ENCODE measurements at places on chromosomes 3 and 15.

DNA sequence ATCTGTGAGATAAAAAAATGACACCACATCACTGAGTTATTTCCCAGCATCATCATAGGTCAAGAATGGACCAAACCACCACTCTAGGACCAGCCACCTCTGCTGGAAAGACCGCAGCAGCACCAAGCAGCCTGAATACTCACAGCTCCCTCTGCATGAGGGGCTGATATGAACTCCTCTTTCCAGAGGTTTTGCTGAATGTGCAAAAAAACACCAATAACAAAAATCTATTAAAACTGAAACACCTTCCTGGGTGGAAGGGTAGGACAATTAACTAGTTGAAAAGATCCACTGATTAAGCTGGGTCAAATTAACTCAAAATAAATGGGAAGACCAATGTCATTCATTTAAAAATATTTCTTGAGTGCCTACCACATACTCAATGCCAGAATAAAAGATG is 28.9 kb upstream of the KCNMB3 start:
- DNase-seq = no peak

DNA sequence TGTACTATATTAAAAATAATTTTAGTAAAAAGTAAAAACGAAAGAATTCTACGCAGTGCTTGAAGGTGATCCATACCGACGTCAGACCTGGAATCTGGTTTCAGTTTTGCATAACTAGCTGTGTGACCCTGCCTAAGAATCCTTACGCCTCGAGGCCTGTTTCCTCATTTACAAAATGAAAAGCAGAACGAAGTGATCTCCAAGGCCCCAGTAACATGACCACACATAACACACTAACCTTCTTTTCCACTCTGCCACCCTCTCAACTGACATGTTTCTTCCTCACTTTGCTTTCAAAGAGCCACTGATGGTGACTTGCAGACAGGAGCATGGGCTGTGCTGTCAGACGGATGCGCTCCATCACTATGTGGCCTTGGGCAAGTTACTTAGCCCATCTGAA is 4.8 kb downstream of the MESD start:
- DNase-seq = no peak

DNA sequence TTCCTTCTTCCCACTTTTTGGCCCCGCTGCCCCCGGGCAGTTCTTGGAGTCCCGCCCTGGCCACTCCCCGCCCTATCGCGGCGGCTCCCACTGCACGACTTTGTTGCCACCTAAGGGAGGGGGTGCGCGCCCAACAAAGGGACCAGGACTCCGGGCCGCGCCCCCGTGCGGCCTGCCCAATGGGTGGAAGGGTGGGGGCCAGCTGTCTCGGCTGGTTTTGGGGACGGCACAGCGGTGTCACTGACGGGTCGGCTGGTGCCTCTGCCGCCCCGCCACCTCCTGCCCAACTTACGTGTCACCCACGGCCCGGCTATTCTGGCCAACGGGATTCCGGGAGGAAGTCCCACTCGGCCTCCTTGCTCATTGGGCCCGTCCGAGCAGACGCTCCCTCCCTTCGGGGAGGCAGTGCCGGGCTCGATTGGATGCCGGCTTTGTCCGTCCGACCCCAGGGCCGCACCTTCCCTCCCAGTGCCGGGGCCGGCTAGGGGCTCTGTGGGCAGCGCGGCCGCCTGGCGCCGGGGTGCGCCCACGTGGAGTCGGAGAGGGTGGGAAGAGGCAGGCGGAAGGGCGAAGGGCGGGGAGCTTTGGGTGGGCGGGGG is at the start of gene GOLIM4:
GOLIM4 (minus strand) TSS at position 314 of the 599 bp plus-strand sequence. CDS start 639 bp downstream, outside the sequence.
- DNase-seq = peak; percentile 97

DNA sequence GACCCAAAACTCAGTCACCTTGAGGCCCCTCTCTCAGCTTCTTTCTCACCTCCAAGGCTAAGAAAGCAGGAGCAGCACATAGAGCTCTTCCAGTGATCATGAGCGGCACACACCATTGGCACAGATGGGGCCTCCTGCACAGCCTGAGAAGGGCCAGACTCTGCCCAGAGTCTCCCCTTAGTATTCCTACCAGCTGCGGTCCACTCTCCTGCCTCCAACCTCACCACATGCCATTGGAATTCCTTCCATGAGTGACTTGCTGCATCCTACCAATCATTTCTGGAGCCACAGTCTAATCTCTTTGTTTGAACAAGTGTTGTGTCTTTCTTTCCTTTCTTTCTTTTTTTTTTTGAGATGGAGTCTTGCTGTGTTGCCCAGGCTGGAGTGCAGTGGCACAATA is 39.3 kb downstream of the CDCP1 start:
- DNase-seq = no peak

- peak; percentile 20 for DNase-seq
These were observed 61.3 kb downstream of the PPARG start for GRCh38 chr3:12349895-12350811.

DNA sequence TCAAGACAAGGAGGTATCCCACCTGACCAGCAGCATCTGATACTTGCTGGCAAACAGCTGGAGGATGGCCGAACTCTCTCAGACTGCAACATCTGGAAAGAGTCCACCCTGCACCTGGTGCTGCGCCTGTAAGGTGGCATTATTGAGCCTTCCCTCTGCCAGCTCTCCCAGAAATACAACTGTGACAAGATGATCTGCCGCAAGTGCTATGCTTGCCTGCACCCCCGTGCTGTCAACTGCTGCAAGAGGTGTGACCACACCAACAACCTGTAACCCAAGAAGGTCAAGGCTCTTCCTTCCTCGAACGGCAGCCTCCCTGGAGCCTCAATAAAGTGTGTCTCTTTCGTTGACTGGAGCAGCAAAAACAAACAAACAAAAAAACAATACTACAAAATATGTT is 2.2 kb upstream of the SLC4A7 start:
- no peak for DNase-seq

DNA sequence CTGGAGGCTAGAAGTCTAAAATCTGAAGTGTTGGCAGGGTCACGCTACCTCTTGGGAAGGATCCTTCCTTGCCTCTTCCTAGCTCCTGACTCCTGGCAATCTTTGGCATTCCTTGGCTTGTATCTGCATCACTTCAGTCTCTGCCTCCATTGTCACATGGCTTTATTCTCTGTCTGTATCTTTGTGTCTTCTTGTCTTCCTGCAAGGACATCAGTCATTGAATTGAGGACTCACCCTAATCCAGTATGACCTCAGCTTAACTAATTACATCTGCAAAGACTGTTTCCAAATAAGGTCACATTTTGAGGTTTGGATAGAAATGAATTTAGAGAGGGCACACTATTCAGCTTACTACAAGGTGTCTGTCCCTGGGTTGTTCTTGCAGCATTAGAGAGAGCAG is 31.1 kb upstream of the UTS2B start:
- no peak for DNase-seq

DNA sequence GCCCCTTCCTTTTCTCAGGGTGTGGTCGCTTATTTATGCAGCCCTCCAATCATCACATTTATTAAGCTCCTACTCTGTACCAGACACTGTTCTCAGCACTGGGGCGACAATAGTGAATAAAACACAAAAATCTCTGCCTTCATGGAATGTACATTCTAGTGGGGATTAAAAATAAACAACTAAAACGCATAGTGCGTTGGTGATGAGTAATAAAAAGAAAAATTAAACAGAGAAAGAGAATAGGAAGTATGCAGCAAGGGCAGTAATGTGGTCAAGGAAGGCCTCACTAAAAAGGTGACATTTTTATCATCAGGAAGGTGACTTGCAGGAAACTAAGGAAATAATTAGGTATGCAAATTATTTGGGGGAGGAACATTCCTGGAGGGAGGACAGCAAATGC is 5.1 kb downstream of the SLC51B start:
- DNase-seq = no peak

DNA sequence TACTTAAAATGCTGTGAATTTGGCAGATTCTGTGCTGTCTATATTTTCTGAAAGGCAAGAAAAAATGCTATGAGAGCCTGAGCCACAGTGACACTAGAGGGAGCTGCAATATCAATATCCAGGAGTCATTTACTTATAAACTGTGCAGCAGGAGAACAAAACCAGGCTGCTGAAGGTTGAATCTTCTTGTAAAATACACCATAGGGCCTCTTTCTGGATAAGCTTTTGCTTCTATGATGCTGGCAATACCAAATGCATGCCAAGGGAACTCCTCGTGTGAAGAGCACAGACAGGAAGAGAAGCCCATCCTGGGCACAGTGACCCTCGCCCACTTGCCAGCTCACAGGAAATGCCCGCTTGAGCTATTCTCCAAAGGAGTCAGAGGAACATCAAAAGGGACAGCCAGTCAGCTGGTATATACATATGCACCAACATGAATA is 48.0 kb upstream of the TSPAN3 start:
- peak; percentile 78 for DNase-seq

Data from globus pallidus (tissue), 1 donor.